ENCODE measurements at places on chromosomes 13 and 19. TPM values are rescaled to one million over a fixed set of nuclear protein-coding genes. Genes with fewer than 3 reads are reported as not detected.

RNF225 gene
- 0.66 TPM for total RNA-seq

LILRB1 gene
- total RNA-seq, result not detected

CHST8 gene
- 0.15 TPM for total RNA-seq

KL gene
- 0.15 TPM for total RNA-seq

PRSS57 gene
- total RNA-seq, result 0.17 TPM

Measured in smooth muscle cell of trachea (primary cell).